ENCODE measurements at places on chromosomes 7 and 10. TPM values are rescaled to one million over a fixed set of nuclear protein-coding genes. Genes with fewer than 3 reads are reported as not detected.
A peak's percentile ranks its signal among the peaks of the same experiment; 100 is the strongest.

HOXA7 gene
- not detected for total RNA-seq

HYAL4 gene
- total RNA-seq, result 3.1 TPM

DNA sequence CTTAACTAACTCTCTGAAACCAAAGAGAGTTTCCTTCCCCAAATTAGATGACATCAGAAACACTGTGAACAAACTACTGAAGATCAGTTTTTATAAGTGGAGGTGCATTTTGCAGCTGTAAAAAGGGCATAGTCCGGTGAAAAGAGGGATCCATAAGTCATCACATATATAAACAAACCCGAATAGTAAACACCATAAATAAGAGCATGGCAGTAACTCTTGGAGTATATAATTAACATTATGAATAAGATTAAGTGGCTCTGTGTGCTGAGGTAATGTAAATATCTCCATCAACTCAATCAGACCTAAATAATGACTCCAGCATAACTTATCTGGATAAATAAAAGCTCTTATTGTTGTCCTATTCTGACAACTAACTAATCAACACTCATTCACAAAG, 43.0 kb upstream of the SHTN1 start:
- H3K36me3 ChIP-seq, result peaks cover 3% of the 10 kb centered on the region
- H3K4me1 ChIP-seq, result no peaks in the 10 kb centered on the region
- H3K27me3 ChIP-seq, result peaks cover 1% of the 10 kb centered on the region

- no peak overlapping the region for H3K4me3 ChIP-seq
- no peak overlapping the region for H3K27ac ChIP-seq
- H3K27me3 ChIP-seq, result peaks cover 7% of the 10 kb centered on the region
- H3K36me3 ChIP-seq, result no peaks in the 10 kb centered on the region
Measured at GRCh38 chr7:132076301-132077035, 499.8 kb downstream of the PLXNA4 start.

- H3K4me1 ChIP-seq, result peaks cover 13% of the 10 kb centered on the region
- H3K36me3 ChIP-seq, result peaks cover 3% of the 10 kb centered on the region
- no peak overlapping the region for H3K27ac ChIP-seq
- H3K27me3 ChIP-seq, result peaks cover 1% of the 10 kb centered on the region
- H3K4me3 ChIP-seq, result no peak overlapping the region
Measured at GRCh38 chr10:94524146-94524545, 21.4 kb upstream of the HELLS start.

DNA sequence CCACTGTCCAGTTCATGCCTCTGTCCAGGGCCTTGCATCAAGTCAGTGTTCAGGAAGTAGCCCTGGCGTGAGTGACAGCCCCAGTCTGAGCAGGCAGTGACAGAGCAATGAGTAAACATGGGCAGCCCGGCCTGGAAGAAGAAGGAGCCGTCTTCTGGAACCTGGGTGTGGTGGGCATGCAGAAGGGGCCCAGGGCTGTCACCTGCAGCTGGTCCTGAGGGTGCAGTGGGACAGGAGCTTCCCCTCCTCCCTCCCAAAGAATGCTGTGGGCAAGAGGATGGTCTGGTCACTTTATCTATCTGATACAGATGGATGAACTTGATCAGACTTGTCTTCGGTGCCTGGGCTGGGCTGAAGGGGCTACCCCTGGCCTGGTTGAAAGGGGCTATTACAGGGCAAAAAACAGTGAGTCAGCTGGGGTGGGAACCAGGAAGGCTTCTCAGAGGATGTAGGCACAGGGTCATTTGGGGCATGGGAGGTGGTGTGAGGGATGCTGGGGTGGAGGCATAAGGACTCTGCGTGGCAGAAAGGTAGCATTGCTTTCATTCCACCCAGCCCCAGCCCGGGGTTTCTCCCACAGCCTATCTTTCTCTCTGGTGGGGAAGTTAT, 42.7 kb upstream of the PPIF start:
- peaks cover 22% of the 10 kb centered on the region for H3K27me3 ChIP-seq
- H3K27ac ChIP-seq, result peak overlapping the region; percentile 81
- H3K36me3 ChIP-seq, result peaks cover 42% of the 10 kb centered on the region

GRCh38 chr7:112056409-112056808, 149.8 kb downstream of the DOCK4 start:
- peaks cover 32% of the 10 kb centered on the region for H3K4me1 ChIP-seq
- no peak overlapping the region for H3K27ac ChIP-seq
- no peaks in the 10 kb centered on the region for H3K36me3 ChIP-seq
- no peak overlapping the region for H3K4me3 ChIP-seq
- peaks cover 1% of the 10 kb centered on the region for H3K27me3 ChIP-seq
